ENCODE measurements at places on chromosomes 6 and 20.

- DNase-seq, result peak; percentile 50
These were observed 8.8 kb upstream of the PIM1 start for GRCh38 chr6:37160922-37161778.

- DNase-seq, result no peak
These were observed 42.5 kb upstream of the CD93 start for GRCh38 chr20:23128461-23129125.

DNA sequence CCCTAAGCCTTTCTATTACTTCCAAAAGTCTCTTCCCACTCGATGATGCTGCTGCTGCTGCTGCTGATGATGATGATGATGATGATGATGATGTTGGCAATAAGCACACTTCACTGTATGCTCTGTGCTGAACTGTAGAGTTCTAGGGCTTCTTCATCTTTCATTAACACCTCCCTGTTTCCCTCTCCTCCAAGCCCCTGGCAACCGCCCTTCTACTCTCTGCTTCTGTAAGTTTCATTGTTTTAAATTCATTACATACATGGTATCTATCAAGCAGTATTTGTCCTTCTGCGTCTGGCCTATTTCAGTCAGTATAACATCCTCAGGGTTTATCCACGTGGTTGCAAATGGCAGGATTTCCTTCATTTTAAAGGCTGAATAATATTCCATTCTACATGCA lies 100.2 kb downstream of the THBS2 start:
- DNase-seq, result no peak

- DNase-seq, result peak; percentile 25
These were observed 61.6 kb upstream of the MRPS10 start for GRCh38 chr6:42279144-42279781.

DNA sequence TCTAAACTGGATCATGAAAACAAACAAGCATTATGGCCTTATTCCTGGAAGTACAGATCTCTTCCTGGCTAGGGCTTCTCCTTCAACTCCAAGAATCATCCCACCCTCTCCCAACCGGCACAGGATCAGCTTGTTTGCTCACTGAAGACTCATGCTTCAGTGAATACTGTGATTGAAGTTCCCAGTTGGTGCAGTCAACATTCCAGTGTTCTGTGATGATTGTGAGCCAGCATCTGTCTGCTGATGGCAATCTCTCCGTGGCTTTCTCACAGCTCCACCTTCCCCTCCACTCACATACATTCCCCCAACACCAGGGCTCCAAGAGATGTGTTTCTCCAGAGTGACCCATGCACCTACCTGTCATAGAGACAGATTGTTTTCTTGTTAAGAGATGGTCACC lies 421.3 kb upstream of the BTBD3 start:
- no peak for DNase-seq

- DNase-seq, result no peak
These were observed 1.6 kb downstream of the PPARD start for GRCh38 chr6:35343835-35344550.

GRCh38 chr6:167491438-167492099 lies 166.7 kb downstream of the TTLL2 start:
- no peak for DNase-seq

DNA sequence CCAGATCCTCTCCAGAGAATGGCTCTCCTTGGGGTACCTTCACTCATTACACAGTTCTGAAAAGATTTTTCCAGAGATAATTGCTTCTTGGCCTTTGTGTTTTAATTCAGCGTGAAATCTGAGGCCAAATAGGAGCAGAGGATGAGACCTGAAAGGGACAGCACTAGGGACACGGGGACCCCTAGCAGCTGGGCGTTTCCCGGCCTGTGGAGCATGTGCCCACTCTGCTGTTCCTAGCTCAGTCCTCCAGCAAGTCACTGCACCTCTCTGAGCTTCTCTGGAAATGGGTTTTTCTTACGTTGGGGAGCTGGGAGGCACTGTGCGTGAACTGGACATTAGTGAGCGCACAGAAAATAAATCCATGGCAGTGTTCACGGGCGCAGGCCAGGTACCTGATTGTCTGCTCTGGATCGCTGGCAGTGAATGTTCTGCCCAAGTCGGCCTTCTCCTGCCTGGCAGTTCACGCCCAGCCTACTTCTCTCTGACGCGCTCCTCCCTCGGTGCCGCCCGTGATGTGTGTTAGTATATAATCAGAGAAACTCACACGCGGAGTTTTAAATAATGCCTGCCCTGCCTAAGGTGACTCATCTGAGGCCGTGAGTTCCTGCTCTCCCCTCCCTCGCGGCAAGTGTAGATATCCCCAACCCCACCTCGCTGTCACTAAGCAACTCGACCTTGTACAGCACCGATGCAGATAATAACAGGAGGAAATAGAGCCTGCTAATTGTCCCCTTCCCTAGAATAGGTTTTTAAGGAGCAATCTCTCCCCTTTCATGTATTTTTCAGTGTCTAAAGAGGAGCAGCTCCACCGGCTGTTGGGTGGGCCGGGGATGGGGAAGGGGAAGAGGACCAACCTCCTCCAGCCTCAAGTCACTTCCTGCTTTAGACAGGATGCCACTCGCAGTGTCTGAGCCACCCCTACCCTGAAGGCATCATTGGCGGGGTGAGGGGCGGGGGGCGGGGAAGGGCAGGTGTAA lies 2.7 kb upstream of the TUBB2A start:
- no peak for DNase-seq

DNA sequence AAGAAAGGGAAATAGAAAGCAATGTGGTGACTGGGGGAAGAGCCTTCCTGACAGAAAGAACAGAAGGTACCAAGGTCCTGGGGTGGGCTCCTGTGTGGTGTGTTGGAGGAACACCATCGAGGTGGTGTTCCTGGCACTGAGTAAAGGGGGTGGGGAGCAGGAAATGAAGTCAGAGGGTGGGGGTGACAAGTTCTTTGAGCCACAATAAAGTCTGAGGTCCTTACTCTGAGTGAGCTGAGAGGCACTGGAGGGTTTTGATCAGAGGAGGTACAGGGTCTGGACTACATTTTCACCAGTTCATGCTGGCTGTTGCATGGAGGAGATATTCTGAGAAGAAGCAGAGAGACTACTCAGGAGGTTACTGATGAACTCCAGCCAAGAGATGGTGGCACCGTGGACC lies 198.2 kb downstream of the GMPR start:
- no peak for DNase-seq

DNA sequence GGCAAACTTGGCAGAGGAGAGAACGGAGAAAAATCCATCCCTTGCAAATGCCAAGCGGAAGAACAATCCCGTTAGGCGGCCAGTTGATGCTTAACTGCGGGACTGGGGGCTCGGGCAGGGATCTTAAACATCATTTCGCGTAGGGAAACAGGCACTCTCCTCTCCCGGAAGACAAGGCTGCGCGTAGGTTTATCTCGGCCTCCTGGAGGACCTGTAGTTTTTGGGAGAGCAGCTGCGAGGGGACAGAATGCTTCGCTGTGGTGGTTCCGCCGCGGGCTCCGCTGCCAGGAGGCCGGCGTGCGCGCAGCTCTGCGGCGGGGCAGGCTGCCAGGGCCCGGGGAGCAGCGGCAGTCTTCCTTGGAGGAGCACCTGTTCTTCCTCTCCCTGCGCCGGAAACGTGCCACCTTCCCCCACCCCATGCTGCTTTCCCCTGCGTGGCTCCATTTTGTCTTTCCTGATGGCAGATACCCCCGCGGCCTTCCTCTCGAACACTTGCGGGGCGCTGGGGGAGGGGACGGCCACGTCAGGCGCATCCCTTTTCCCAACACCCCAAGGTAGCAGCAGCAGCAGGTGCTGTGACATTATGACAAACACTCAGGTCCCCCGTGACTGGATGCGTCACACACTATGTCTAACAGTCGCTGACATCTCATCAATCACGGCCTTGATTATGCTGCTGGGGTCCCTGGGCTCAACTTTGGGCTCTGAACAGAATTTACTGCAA lies 230.7 kb upstream of the BTBD3 start:
- peak; percentile 12 for DNase-seq

DNA sequence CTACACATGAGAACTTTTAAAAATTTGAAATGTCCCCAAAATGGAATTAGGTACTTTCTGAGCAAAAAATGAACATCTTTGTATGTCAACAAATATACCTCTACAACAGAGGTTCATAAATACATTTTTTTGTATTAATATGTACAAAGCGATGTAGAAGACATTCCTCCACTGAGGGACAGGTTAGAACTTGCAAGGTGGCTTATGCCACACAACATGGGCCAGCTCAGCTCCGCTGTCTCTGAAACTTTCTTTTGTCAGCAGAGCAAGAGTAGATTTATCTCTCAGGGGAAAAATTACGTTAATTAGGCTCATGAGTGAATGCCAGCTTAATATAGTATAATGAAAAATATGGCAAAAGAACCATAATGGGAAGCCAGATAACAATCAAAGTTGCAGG lies 10.6 kb upstream of the TMEM242 start:
- DNase-seq, result no peak

DNA sequence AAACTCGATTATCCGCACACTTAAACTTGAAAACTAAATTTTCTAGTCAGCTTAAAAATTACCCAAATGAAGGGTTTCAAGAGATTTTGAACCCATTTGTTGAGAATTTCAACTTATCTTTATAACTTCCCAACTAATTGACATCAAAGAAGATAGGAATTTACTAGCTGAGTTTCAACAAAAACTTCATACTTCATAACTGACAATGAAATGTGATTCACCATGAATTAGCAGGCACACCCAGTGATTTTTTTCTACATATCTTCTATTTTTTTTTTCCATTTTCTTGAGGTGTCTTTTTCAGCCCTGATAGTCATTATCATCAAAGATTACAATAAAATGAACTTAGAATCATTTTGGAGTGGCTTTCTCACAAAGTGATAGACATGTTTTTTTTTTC lies 26.7 kb downstream of the TNFAIP3 start:
- DNase-seq, result peak; percentile 30

DNA sequence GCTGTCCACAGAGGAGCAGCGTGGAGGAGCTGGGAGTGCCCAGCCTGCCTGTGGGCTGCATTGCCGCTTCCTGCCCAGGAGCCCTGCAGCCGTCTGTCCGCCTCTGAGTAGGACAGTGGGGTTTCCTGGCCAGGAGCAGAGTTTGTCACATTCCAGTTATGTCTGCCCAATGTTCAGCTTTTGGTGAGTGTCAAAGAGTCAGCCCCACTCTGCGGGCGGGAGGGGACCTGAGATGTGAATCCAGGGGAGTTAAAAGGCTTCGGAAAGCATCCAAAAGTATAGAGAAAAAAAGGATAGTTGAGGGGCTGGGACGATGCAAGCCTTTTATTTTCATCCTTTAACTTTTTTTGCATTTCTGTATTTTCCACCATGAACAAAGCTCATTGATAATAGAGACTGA lies 7.2 kb upstream of the GATA5 start:
- DNase-seq, result no peak

DNA sequence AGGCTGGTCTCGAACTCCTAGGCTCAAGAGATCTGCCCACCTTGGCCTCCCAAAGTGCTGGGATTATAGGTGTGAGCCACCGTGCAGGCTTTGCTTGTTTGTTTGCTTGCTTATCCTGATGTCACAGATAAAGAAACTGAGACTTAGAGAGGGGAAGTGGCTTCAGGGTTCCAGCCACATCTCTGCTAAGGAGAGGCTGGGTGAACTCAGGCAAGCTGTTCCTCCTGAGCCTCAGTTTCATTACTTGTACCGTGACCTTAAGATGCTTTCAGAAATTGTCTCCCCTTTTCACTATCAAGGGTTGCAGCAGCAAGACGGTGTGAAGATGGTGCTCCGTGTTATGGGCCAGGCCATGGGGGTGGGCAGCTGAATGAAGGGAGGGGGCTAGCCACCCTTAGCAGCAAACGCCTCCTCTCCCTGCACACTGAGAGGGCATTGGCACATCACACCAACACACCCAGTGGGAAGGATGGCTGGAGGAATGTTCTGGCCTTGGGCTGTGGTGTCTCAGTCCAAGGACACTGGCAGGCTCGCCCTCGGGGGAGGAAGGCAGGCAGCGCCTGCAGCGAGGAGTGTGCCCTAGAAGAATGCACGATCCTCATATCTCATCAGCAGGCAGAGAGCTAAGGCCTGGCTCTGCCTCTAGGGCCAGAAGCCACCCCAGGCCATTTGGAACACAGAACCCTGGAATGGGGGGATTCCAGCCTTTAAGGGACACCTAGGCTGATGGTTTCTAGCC lies 48.2 kb upstream of the TLDC2 start:
- no peak for DNase-seq

GRCh38 chr20:14189794-14190402 lies 147.5 kb downstream of the FLRT3 start:
- peak; percentile 61 for DNase-seq

DNA sequence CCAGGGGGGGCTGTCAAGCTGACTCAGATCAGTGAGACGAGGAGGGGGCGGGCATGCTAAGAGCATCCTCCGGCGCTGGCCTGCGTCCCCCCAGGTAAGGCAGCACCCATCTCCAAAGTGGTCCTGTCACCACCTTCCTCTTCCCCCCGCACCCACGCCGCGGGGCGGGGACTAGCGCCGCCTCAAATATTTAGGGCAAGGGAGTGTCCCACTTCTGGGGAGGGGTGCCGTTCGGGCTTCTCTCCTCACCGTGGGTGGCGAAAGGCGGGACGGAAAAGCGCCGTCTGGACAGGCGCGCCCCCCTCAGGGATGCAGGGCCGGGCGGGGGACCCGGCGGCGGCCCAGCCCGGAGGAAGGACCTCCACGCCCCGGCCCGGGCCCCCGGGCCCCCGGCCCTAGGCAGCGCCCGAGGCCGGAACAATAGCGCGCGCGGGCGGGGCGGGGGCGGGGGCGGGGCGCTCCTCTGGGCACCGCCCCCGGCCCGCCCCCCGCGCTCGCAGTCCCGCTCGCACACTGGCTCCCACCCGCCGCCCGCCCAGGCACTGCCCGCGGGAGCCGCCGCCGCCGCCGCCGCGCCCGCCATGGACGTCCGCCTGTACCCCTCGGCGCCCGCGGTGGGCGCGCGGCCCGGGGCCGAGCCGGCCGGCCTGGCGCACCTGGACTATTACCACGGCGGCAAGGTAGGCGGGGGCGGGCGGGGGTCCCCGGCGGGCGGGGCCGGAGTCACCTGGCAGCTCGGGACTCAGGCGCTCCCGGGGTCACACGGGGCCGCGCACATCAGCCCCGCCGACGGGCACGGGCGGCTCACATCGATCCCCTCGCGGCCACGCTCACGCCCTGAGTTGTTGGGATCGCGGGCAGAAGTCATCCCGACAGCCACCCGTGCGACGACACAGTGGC lies at the start of gene TOX2:
Gene TOX2, plus strand, starts transcription at position 542 of the 900 bp plus-strand sequence. Its CDS starts 40 bp downstream, at position 582.
- peak; percentile 67 for DNase-seq

- DNase-seq, result no peak
These were observed 77.5 kb upstream of the TRAF3IP2 start for GRCh38 chr6:111683157-111683556.

- DNase-seq, result no peak
These were observed 418.5 kb upstream of the BTBD3 start for GRCh38 chr20:11499101-11499634.

DNA sequence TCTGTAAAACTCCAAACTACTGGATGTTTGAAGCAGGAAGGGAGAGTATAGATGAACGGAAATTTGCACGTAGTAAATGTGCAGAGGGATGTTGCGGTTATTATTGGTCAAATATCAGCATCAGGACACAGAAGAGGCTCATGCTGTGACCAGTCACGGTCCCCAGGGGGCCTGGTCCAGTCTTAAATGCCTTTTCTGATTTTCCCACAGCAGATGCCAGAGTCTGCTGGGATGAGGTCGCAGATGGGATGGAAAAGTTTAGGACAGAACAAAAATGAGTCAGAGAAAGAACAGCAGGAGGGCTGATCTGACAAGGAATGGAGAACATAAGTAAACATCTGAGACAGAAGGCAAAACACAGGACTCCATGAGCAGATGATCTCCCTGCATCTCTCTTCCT lies 11.7 kb upstream of the SIRPG start:
- no peak for DNase-seq

GRCh38 chr6:50849796-50850180 lies 31.1 kb downstream of the TFAP2B start:
- DNase-seq, result no peak

Data from fibroblast of skin of abdomen (primary cell).